NCI-H1417 (cell line): ENCODE measurements at places on chromosomes 3 and 15.
A peak's percentile ranks its signal among the peaks of the same experiment; 100 is the strongest.

- no peak for DNase-seq
These were observed 18.6 kb downstream of the PIK3R4 start for GRCh38 chr3:130728037-130728436.

DNA sequence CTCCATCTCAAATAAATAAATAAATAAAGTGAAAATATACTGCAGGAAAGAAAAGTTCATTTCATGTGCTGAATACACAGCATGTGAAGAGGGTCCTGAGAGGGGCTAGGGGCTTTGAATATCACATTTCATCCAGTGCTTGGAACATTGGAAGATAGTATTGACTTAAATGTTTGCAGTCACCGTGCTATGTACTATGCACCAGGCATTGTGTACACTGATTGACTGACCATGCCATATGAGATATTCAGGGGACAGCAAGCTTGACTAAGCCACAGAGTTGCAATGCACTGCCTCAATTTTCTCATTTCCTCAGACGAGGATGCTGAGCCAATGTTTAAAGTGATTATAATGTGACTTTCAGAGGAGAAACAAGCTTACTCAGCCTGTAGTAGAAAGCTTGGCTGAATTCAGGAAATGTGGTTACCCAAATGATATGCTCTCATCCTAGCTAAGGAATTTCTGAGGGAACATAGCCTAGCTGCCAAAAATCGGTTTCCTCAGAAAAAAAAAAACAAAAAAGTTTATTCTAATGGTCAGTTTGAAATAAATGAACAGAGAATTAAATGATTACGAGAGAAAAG lies 557.9 kb downstream of the FGF12 start:
- no peak for DNase-seq

DNA sequence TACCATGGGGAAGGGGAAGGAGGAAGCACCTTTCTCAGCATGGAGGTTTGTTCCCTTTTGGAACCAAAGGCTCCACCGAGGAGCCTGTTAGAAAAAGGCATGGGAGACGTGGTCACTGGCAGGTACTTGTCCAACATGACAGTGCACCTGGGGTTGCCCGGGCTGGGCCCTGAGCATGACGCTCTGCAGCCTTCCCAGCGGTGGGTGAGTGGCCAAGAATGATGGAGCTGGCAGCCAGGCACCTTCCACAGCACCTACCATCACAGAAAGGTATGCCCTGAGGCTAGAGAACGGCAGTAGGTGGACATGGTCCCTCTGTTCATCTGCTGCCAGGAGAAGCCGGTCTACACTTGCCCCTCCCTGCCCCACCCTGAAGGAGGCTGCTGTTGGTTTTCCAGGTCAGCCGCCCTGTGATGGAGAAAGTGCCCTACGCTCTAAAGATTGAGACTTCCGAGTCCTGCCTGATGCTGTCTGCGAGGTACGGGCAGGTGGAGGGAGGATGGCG lies 29.0 kb upstream of the NR2C2 start:
- no peak for DNase-seq

- no peak for DNase-seq
These were observed 19.9 kb downstream of the IGSF10 start for GRCh38 chr3:151440940-151441339.

- DNase-seq: peak; percentile 53
These were observed 162.7 kb upstream of the IQSEC1 start for GRCh38 chr3:13235897-13236296.

DNA sequence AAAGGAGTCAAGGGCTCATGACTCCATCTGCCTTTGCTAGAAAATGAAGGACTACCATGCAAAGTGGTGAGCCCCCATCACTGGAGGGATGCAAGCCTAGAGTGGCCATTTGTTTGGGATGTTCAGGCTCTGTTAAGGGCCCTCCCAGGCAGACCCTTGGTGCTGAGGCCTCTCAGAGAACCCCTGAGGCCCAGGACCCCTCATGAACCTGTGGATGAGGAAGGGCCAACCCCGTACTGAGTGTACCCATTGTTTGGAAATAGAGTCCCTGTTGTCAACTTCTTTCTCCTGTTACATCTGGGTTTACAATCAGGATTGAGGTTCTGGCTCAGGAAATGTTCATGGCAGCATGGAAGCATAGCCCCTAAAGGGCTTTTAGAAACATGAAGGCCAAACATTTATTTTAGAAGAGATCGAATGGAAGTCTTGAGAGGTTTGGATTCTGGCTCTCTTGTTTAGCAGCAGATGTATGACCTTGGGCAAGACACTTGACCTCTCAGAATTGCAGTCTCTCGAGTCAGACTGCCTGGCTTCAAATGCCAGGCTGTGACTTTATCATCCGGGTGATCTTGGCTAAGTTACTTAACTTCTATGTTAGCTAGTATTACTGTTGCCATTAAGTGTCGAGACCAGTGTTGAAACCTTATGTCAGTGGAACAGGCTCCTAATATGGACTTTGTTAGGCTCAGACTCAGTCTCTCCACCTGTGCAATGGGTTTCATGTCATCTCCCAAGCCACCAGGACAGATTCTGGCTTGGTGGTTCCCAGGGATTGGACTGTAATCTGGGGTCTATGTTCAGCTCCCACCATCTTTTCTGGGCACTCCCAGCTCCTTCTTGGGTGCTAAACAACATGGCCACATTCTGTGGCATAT lies 12.4 kb downstream of the ITGA11 start:
- no peak for DNase-seq
